ENCODE measurements at places on chromosomes 3 and 15. TPM values are rescaled to one million over a fixed set of nuclear protein-coding genes. Genes with fewer than 3 reads are reported as not detected.
A peak's percentile ranks its signal among the peaks of the same experiment; 100 is the strongest.

GRCh38 chr15:101795455-101795854 is 7.9 kb upstream of the OR4F6 start:
- peak; percentile 82 for DNase-seq

DNA sequence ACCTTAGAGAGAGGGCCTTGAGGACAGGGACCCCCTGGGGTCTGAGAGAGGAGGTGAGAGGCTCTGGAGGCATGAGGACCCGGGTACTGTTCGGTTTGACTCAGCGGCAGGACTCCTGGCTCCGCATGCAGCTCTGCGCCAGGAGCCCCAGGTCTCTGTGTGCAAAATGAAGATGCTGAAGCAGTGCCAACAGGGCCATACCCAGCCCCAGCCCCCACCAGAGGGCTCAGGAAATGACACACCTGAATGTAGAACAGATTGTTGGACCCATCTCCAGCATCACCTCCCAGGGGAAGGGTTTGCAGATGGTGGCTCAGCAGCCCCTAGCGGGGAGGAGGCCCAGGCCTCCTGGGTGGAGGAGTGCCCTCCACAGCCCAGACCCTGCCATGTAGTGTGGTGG is 30.2 kb downstream of the EPHB3 start:
- peak; percentile 86 for DNase-seq

DNA sequence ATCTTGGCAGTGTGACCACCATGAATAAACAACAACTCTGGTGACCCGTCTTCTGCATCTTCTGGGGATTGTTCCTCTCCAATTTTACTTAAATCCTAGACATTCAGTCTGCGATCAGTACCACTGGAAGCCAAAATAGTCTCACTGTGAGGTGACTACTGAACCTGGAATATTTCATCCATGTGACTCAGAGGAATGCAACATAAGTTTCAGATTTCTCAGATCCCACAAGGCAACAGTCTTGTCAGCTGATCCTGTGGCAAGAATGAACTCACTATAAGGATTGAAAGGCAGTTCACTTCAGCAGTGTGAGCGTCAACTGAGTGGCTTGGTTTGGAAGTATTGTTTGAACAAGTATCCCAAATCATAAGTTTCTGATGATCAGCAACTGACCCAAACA is 13.2 kb downstream of the NSUN3 start:
- DNase-seq, result peak; percentile 8

DNA sequence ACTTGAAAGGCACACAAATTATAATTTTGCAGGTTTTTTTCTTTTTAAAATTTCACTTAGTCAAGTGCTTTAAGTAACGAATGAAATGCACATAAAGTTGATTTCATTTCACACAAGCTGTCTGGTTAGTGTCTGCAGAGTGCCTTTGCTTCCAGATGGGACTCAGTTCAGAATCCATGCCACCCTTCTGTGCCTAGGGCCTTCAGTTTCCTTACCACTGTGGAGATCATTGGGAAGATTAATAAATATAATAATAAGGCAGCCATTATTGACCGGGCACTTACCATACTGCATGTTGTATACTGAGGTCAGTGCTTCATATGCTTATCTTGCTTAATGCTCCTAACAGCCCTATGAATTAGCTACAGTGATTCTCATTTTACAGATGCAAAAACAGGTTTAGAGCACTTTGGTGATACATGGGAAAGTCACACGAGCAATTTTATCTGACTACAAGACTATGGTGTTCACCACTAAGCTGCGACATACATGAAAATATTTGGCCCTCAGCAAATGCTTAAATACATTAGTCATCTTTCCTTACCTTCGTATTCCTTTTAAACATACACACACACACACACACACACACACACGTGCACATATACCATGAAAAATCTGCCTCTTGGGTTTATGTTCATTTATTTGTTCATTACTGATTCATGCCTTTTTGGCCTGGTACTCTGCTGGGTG is 3.1 kb downstream of the NMNAT3 start:
- no peak for DNase-seq

- no peak for DNase-seq
Measured at GRCh38 chr3:188471723-188472122, 317.8 kb downstream of the LPP start.

DNA sequence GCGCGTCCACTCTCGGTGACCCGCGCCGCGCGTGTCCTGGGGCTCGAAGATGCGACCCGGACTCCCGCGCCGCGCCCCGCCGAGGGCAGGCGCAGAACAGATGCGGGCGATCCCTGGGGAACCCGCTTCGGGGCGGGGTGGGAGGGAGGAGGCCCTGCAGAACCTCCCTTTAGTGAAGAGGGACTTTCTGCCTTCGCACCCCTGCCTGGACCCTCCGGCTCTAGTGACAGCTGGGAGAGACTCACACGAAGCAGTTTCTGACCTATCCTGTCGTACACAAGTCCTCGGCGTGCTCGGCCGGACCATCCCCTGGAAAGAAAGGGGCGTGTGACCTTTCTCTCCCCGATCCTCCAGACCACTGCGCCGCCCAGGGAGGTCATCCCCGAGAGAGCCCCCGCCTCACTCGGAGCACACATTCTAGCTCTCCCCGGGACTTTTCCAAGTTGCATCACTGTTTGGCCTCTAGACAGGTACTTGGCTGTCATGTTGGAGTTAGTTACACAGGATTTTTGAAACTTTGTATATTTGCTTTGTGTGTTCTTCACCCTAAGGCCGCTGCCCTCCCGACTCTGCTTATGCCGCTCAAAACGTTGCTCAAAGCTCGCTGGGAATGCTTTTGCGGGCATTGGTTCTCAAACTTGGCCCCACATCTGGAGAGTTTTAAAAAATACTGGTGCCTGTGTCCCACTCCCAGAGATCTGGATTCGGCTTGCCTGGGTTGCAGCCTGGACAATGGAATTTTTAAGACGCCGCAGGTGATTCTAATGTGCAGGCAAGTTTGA is 582 bp downstream of the CGNL1 start:
- peak; percentile 87 for DNase-seq

SAMMSON gene
- not detected for total RNA-seq

All from osteoblast (primary cell).